LHCN-M2 (cell line): ENCODE measurements at places on chromosomes 2 and 18.

DNA sequence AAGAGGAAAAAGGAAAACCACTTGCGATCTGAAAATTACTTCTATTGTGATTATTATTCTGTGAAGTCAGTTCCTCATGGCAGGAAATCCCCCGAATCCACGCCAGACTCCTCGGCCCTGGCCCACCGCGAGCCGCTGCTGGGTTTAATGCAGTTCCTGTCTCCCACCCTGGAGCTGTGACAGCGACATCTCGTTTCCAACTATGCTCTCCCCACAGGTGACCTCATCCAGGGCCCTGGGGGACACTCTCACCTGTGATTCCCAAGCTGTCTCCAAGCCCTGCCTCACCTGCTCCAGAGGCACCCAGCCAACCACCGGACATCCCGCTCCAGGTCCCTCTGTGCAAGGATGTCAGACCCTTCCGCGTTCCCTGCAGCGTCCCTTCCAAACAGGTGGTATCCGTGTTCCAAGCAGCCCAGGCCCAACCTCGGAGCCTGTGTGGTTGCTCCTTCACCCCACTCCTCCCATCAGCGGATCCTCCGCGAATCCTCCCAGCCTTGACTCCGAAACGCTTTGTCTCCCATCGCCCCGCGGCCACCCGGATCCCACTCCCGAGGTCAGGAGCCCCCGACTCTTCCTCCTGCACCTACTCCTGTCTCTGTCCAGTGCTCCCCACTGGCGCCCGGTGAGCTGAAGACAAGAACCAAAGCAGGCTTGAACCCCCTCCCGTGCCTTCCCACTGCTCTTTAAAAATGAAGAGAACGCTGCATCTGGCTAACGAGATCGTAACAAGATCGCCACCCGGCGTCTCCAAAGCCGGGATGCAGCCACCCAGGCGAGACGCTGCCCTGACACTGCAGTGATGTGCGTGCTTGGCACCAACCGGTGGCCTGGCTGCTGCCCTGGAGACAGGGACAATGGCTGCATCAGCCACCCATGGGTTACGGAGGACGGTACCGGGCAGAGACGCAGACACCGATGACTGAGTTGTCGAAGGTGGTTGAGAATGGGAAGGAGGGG is 96.5 kb downstream of the NDUFA10 start:
- DNase-seq: no peak

DNA sequence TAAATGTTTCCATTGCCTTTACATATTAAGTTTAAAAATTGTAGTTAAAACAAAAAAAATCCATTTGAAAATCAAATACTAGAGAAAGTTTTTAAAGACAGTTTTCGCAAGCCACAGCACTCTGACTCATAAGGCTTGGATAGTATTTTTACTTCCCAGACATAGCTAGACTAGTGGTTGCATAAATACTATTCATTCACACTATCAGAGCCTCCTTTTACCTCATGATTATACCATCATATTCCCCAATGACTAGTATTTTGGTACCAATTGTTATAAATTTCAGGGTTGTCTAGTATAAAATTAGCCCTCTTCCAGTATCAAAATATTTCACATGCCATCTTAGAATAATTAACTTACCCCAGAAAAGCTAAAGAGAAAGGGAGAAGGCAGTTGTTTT is 393.5 kb downstream of the ERBB4 start:
- peak; percentile 44 for DNase-seq

DNA sequence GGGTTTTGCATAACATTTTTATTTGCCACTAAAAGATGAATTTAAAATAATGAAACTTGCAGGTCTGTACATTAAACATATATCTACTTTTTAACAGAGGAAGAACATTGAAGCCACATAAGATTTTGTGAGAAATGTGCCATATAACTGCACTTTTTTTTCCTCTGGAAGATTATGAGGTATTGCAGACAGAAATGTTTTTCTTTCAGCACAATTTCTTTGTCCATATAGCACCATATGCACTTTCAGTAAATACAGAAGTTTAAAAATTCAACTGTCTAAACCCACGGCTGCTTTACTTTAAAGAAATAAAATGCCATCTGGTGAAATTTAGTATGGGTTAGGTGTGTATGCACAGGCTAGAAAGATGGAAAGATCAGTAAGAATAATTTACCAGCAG is 470 bp upstream of the FAP start:
- DNase-seq: no peak

DNA sequence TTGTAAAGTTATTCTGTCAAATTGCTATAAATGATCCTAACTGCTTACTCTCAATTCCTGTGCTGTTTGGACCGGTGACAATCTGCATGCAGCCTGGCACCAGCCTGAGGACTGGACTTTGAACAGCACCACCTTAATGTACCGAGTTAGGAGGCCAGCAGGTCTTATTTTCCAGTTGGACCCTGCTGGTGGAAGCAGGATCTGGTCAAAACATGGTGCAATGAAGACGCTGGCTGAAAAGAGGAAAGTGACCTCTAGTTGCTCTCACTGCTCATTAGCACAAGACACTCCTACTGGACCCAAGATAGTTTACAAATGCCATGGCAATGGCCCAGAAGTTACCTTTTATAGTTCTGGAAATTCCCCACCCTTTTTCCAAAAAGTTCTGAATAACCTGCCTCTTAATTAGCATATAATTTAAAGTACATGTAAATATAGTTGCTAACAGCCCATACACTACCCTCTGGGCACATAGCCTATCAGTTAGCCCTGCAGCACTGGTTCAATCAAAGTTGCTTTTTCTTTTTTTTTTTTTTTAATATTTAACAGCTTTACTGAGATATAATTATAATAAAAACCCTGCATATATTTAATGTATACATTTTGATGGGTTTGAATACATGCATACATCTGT is 35.8 kb downstream of the RBKS start:
- no peak for DNase-seq

DNA sequence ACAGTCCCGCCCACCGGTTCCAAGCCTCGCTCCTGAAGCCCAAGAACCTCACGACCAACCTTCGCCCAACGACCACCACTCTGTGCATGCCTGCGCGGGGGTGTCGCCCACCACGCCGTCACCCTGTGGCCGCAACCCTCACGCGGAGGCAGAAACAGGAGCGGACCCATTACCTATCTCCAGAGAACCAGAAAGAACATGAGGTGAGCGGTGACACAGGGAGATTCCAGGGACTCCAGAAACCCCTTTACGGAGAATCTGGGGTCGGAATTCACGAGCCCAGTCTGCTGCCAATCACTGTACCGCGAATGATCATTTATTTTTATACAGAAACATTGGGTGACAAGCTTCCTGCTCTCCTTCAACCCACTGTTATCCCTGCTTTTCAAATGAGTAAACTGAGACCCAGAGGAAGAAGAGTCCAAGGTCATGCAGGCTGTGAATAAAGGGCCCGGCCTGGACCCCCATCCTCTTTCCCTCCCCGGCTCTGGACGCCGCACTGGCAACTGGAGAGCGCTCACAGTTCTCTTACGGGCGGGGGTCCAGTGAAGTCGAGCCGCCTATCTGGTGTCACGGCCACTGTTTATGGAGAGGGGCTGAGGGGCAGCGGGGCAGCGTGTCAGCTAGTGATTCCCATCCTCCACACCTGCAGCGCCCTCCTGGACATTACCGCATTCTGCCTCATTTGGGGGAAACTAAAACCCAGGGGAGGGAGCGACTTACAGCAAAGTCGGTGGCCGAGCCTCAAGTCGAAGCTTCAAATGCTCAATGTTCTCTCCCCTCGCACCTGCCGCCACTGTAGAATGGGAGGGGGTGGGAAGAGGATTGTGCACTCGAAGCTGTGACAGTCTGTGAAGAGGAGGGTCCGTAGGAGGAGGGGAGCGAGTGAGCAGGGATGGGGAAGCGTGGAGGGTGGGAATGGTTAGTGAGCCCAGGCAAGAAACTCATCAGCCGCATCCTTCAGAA is 723 bp upstream of the SLC30A3 start:
- DNase-seq: no peak

- DNase-seq: no peak
Observed at GRCh38 chr2:73614105-73614504, 28.1 kb downstream of the NAT8 start.

- DNase-seq: no peak
Observed at GRCh38 chr2:75133621-75134570, 65.4 kb downstream of the TACR1 start.

DNA sequence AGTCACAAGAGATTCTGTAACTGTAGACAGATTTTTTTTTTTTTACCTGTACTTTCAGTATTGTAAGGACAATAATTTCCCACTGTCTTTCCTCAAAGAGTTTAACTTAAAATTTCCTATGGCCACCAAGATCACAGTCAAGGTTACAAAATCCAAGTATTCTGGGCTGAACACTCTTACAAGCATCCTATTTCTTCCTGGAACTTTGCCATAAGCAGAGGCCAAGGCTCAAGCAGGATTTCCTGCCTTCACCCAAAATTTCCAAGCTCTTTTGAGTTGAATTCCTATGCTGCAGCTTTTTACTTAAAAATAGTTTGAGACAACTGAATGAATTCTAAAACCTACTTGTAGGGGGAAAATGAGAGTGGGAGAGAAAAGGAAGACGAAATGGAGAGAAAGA is 299.4 kb downstream of the ZNF516 start:
- no peak for DNase-seq

GRCh38 chr2:176924909-176925534 is 287.6 kb upstream of the HNRNPA3 start:
- no peak for DNase-seq

- DNase-seq: no peak
Observed at GRCh38 chr2:5285872-5286769, 406.1 kb upstream of the SOX11 start.

DNA sequence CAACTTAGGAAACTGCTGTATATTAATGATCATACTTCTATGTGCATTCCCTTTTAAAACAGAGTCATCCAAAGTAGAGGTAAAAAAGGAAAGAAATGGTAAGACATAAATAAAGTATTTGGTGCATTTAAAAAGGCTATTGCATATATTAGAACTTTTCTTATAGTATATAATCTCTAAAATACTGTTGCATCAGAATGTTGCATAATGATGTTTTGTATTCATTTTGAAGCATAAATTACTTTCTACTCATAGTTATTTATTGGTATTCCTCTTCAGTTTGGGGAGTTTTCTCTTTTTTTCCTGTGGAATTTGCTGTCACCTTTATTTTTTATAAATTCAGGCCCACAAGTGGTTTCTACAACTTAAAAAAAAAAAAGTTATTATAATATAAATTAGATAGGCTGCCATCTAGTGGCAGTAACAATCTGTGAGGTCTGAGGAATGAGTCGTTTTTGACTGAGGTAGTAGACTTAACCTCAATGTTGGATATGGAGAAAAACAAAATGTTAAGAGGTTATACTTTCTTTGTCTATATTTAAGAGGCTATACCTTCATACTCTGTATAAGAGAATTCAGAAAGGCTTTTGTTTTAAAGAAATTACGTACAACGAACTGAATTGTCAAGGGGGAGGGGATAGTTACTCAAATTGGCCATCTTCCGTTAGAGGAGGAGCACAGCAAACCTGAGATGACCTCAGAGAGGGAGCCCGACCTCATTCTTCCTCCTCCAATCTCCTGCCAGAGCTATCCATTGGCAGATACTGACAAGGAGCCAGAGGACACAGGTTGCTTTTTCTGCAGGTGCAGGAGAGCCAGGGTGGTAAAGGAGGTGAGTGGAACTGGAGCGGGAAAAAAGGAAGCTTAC is 23.8 kb downstream of the ANKAR start:
- peak; percentile 56 for DNase-seq
